ENCODE measurements at places on chromosomes 13 and 19.

DNA sequence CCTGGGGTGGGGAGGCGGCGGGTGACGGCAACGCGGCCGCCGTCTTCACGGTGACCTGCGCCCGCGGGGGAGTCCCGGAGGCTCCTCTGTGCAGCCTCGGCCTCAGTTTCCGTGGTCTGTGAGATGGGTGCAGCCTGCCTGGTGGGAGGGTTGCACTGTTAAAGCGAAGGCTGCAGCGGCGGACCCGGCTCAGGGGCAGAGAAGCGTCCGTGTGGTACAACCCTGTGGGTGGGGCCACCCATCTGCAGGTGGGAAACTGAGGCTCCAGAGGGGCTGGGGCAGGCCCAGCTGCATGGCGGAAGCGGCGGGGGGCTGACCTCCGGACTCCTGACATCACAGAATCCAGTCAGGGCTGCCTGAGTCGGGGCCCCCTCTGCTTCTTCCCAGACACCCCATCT, 481 bp downstream of the FGF22 start:
- DNase-seq: no peak

GRCh38 chr19:42596391-42597072, 1.8 kb upstream of the CEACAM8 start:
- DNase-seq: no peak

DNA sequence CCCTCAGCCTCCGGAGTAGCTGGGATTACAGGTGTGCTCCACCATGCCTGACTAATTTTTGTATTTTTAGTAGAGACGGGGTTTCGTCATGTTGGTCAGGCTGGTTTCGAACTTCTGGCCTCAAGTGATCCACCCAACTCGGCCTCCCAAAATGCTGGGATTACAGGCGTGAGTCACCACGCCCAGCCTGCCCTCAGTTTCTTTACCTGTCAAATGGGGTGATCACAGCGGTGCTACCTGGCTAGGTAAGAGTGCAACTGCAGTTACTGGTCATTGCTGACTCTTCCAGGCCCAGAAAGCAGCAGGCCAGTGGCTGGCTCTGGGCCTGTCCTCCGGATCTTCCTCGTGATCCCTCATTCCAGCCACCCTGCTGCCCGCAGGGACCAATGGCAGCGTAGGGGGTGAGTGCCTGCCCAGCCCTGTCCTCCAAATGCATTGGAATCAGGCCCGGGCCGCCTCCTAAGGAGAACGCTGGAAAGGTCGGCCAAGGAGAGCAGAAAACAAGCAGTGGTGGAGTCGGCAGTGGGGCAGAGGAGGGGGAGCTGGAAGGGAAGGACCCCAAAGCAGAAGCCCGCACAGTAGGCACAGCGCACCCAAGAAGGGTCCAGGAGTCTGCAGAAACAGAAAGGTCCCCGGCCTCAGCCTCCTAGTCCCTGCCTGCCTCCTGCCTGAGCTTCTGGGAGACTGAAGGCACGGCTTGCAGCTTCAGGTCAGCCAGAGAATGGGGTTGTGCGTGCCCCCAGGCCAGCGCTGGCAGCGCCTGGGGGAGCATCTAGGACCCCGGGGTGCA, 1.8 kb upstream of the SLC27A1 start:
- no peak for DNase-seq

GRCh38 chr19:18840288-18841267, 8.8 kb downstream of the UPF1 start:
- DNase-seq: no peak

DNA sequence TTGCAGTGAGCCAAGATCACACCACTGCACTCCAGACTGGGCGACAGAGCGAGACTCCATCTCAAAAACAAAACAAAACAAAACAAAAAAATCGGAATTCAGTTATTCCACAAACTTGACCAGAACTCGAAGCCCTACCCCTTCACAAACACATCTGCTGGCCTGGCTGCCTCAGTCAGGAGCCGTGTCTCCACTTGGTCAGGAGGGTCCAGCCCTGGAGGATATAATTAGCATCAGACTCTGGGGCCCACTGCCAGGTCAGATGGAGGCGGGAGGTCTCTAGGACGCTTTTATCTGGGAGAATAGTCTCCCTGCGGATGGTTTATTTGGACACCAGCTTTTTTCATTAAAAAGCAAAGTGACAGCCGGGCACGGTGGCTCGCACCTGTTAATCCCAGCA, 8.0 kb downstream of the ELL start:
- DNase-seq: no peak

DNA sequence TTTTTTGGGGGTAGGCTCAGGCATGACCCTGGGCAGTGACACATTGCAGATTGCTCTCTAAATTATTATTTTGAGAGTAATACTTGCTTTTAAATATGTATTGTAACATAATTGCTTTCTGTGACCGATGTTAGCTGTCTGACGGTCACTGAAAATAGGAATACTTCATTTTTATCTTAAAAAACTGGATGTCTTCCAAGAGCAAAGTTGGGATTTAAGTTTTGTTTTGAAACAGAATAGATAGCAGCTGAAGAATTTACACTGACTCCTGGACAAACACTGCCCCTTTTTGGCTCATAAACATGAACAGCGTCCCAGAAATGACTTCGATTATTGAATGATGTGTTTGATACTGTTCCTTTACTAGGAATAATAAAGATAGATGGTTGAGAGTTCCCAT, 535.9 kb downstream of the GPC5 start:
- DNase-seq: no peak

- DNase-seq: peak; percentile 8
Measured at GRCh38 chr13:28147495-28147894, 9.2 kb downstream of the PAN3 start.

GRCh38 chr13:85535316-85536084, 263.7 kb downstream of the SLITRK6 start:
- DNase-seq: no peak

- DNase-seq: peak; percentile 98
Measured at GRCh38 chr19:52935434-52935833, 12.2 kb upstream of the ZNF888 start.

GRCh38 chr19:2051773-2052704, 995 bp upstream of the MKNK2 start:
- peak; percentile 45 for DNase-seq

DNA sequence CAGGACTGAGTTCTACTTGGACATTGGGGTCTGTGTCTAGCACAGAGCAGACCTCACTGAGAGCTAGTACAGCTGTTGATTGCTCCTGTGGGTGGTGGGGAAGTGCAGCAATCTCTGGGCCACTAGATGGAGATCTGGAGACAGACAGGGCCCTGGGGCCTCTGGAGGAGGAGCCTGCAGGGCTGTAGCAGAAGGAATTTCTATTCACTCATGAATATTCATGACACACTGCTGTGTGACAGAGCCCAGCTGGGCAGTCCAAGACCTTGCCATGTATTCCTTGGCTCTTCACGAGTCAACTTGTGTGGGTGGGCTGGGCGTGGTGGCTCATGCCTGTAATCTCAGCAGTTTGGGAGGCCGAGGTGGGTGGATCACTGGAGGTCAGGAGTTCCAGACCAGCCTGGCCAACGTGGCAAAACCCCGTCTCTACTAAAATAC, 37.5 kb downstream of the SUGP2 start:
- DNase-seq: peak; percentile 76

- DNase-seq: no peak
Measured at GRCh38 chr19:8639821-8640401, 9.5 kb downstream of the NFILZ start.

DNA sequence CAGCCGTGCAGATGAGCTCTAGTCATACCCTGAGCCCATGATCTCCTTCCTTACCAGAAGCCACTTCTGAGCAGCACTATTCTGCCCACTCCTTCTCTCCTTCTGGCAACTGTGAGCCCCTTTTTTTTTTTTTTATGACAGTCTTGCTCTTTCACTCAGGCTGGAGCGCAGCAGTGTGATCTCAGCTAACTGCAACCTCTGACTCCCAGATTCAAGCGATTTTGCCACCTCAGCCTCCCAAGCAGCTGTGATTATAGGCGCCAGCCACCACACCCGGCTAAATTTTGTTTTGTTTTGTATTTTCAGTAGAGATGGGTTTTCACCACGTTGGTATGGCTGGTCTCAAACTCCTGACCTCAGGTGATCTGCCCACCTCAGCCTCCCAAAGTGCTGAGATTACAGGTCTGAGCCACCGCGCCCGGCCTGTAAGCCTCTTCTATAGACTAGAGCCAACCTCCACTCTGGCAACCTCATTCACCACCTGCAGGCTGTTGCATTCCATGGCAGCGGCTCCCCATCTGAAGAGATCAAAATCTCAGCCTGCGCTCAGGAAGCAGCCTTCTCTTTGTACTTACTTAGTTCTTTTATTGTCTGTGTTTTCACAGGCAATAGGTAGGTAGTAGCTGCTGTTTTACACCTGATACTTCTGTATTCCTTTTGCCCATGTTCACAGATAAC, 34.8 kb upstream of the NDFIP2 start:
- DNase-seq: no peak

- DNase-seq: no peak
Measured at GRCh38 chr19:2783781-2784145, 690 bp upstream of the SGTA start.

DNA sequence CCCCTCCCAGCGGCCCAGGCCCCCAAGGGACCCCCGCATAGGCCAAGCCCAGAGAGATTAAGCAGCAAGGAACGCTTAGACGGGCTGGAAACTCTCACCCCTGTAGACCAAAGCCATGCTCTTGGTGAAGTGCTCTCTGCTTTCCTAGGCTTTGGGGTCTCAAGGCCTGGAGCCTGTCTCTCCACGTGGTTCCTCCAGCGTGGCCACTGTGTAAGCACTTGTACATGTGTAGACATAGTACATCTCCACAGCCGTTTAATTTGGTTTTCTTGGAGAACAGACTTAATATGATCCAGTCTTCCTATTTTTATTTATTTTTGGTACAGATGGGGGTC, 1.1 kb downstream of the NUDT19 start:
- DNase-seq: no peak

DNA sequence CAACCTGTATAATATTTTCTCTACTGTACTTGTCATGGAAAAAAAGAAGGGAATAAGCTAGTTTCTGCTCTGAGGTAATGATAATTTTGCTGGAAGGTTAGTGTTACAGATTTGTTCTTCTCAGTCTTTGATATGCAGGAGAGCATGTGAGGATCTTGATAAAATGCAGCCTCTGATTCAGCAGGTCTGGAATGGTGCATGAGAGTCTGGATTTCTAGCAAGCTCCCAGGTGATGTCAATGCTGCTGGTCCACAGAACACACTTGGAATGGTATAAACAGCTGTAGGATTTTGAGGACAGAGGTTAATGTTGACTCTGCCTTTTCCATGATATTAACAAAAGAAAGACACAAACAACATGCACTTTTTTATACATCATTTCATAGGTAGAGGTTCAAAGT, 173.6 kb downstream of the NDFIP2 start:
- DNase-seq: no peak

DNA sequence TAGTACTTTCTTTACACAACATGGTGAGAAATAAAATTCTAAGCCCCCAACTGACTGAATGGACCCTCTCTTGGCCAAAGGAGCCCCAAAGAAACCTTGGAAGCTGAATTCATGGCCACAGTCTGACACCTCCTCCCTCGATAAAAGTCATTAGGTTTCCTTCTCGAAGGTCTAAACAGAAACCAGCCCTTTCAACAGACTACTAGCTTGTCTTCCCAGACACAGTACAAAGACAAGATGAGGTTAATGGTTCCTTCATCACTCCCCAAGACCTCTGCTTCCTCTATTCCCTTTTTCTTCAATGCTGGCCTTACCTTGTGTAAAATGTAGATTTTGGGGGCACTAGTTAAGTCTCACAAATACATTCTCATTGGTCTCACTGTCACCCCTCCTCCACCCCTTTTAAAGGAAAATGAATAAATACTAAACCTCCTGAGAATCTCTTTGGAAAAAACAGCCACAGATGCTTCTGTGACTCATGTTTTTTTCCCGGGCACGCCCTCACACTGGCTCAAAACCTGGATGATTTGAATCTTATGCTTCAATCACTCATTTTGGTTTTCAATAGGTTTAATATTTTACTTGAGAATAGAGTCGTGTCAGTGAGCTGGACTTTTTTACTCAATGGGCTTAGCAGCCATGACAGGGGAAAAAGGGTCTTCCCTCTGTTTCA, 65.8 kb upstream of the MED4 start:
- peak; percentile 67 for DNase-seq

- DNase-seq: no peak
Measured at GRCh38 chr19:35727053-35727955, 9.5 kb downstream of the KMT2B start.

DNA sequence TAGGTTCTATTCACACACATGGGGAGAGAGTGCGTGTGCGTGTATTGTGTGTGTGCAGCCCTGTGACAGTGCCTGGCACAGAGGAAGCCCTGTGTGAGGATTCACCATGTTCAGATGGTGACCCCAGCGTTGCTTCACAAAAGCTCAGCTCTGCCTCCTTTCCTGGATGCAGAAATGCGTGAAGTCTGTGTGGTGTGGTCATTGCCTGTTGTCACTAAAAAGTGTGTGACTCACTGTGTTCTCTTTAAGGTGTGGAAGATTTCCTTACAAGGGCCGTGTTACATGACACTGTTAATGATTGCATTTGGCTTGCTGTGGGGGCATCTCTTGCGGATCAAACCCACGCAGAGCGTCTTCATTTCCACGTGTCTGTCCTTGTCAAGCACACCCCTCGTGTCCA, 19.5 kb upstream of the DCUN1D2 start:
- DNase-seq: no peak

DNA sequence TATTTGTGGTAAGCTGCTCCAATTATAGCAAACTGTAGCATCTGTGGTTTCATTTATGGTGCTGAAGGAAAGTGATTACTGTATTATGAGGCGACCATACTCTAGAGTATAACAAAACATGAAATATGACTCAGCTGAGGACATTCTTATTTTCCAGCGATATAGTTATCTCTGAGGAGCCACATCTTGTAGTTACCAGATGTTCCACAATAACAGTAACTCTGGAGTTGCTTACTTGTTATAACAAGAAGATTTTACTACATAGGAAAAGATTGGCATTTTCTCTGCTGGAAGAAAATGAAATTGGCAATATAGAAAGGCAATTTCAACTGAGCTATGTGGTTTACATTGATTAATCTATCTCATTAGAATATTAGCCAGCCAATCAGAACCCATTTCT, 1634.2 kb downstream of the PCDH9 start:
- no peak for DNase-seq

- no peak for DNase-seq
Measured at GRCh38 chr13:68749796-68750195, 1357.8 kb upstream of the ATXN8OS start.

All from M059J (cell line).